Lower lobe of right lung (tissue), 2 donors: ENCODE measurements at places on chromosomes 16 and 17. TPM values are rescaled to one million over a fixed set of nuclear protein-coding genes. Genes with fewer than 3 reads are reported as not detected.

GRCh38 chr17:61335105-61335844 lies 64.4 kb upstream of the TBX2 start:
- H3K27ac ChIP-seq, result peak overlapping the region; percentile 65
- H3K27me3 ChIP-seq, result no peaks in the 10 kb centered on the region
- no peaks in the 10 kb centered on the region for H3K36me3 ChIP-seq
- no peak for DNase-seq
- H3K4me3 ChIP-seq, result no peak overlapping the region

GRCh38 chr17:31853911-31854470 lies 5.1 kb downstream of the COPRS start:
- no peak overlapping the region for H3K27ac ChIP-seq
- peaks cover 33% of the 10 kb centered on the region for H3K36me3 ChIP-seq
- H3K27me3 ChIP-seq, result no peaks in the 10 kb centered on the region
- no peak overlapping the region for H3K4me3 ChIP-seq
- DNase-seq, result no peak
- H3K4me1 ChIP-seq, result peaks cover 15% of the 10 kb centered on the region

C16orf46 gene
- not detected for total RNA-seq

DNA sequence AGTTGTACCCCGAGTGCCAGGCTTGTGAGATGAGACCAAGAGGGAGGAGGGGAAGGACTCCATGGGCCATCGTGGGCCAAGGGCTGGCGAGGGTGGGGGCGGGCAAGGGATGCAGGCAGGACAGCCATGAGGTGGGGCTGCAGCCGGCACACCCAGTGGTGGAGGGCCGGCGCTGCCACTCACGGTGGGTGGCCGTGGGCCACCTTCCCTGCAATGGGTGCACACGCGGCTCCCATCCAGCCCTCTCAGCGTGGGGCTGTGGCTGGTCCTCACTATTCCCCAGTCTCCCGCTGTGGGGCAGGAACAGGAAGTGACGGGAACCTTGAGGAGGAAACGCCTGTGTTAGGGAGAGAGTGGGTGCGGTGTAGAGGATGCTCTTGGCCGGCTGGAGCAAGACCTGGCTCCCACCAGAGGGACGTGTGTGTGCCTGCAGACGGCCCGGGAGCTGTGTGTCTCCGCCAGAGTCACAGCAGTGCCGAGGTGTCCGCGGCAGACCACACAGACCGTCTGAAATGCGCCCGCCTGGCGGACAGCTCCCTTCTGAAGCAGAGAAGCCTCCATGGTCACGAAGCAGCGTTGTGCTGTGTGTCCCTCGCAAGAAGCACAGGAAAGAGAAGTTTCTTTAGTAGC lies 23.6 kb downstream of the CIBAR2 start:
- no peaks in the 10 kb centered on the region for H3K27me3 ChIP-seq
- H3K36me3 ChIP-seq, result peaks cover 14% of the 10 kb centered on the region
- DNase-seq, result no peak
- H3K4me3 ChIP-seq, result no peak overlapping the region
- H3K4me1 ChIP-seq, result peaks cover 29% of the 10 kb centered on the region

- H3K4me1 ChIP-seq, result peaks cover 82% of the 10 kb centered on the region
- no peak overlapping the region for H3K4me3 ChIP-seq
- no peak for DNase-seq
- H3K27me3 ChIP-seq, result no peaks in the 10 kb centered on the region
These were observed 55.4 kb upstream of the SLC25A19 start for GRCh38 chr17:75344666-75345065.

KRTAP4-5 gene
- total RNA-seq, result not detected

GRCh38 chr17:68439656-68440290 lies 17.5 kb downstream of the WIPI1 start:
- H3K27ac ChIP-seq, result no peak overlapping the region
- H3K36me3 ChIP-seq, result peaks cover 38% of the 10 kb centered on the region
- DNase-seq, result no peak
- no peaks in the 10 kb centered on the region for H3K27me3 ChIP-seq

- DNase-seq, result no peak
- no peak overlapping the region for H3K4me3 ChIP-seq
These were observed 679.5 kb downstream of the KCNJ2 start for GRCh38 chr17:70848785-70849184.

TOM1L1 gene
- total RNA-seq, result 34.1 TPM

DNA sequence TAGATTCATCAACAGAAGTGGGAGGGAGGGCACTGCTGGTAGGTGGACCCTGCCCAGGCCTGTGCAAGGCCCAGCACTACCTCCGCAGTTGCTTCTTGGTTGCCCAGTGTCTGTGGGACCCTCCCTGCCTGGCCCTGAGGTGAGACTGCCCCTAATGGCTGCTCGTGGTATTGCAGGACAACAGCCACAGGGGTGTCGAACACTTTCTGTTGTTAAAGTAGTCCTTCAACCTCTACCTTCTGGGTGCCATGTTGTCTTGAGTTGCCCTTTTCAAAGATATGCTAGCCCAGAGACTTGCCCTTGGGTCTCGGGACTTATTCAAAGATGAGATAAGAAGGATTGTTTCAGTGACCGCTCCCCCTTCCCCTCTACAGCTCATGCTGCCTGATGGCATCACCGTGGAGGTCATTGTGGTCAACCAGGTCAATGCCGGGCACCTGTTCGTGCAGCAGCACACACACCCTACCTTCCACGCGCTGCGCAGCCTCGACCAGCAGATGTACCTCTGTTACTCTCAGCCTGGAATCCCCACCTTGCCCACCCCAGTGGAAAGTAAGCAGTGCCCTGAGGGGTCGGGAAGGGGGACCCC lies 29.1 kb downstream of the AKAP1 start:
- H3K27me3 ChIP-seq, result no peaks in the 10 kb centered on the region
- peaks cover 90% of the 10 kb centered on the region for H3K36me3 ChIP-seq
- H3K4me1 ChIP-seq, result peaks cover 22% of the 10 kb centered on the region
- no peak overlapping the region for H3K27ac ChIP-seq

MPP2 gene
- 0.62 TPM for total RNA-seq
